Tongue (tissue), 3 donors: ENCODE measurements at places on chromosomes 1 and 21. TPM values are rescaled to one million over a fixed set of nuclear protein-coding genes. Genes with fewer than 3 reads are reported as not detected.

- DNase-seq = no peak
These were observed 10.6 kb upstream of the KCNN3 start for GRCh38 chr1:154880671-154881070.

DNA sequence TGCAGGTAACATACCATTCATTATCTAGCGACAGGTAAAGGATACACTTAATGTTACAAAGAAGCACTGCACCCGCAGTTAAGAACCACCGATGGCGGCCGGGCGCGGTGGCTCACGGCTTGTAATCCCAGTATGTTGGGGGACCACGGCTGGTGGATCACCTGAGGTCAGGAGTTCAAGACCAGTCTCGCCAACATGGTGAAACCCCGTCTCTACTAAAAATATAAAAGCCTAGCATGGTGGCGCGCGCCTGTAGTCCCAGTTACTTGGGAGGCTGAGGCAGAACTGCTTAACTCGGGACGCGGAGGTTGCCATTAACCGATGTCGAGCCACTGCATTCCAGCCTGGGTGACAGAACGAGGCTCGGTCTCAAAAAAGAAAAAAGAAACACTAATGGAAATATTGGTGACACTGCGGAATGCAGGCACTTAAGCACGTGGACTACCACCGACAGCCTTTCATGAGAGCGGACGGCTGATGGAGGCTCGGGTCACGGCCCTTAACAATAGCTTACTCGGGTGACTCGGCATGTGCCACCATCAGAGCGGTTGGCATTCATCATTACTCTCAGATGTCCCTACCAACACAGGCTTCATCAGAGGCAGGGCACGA, 542 bp downstream of the GAS5 start:
- no peak for DNase-seq

DNA sequence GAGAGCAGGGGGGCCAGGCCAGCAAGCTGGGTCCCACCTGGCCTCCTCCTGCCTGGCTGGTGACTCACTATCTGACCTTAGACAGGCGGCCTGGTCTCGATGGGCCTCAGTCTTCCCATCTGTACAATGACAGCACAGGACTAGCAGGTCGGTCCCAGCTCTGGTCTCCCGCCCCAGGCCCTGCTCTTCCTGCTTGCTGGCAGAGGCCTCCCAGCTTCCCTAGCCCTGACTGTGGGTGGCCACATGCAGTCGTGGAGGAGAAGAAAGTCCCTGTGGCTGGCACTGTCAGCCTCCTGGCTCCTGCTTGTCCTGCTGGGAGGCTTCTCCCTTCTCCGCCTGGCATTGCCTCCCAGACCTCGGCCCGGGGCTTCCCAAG, 817 bp downstream of the EXTL1 start:
- DNase-seq = no peak

GRCh38 chr1:83691953-83692500, 306.9 kb downstream of the TTLL7 start:
- no peak for DNase-seq

Gene CELA3A
- not detected for total RNA-seq

GRCh38 chr1:116690849-116691406, 23.4 kb upstream of the IGSF3 start:
- peak; percentile 81 for DNase-seq

Gene APCS
- total RNA-seq = not detected
